ENCODE measurements at places on chromosomes 4 and X. TPM values are rescaled to one million over a fixed set of nuclear protein-coding genes. Genes with fewer than 3 reads are reported as not detected.

GCNA gene
- total RNA-seq = 1.3 TPM

ARHGEF38 gene
- not detected for total RNA-seq

STIM2 gene
- 17.4 TPM for total RNA-seq

MFSD8 gene
- 22.8 TPM for total RNA-seq

FRG2 gene
- total RNA-seq = not detected

MAGEA8 gene
- not detected for total RNA-seq

SMIM10L2A gene
- 0.42 TPM for total RNA-seq

CXorf65 gene
- not detected for total RNA-seq

DRD5 gene
- total RNA-seq = not detected

NEUROG2 gene
- total RNA-seq = not detected

PHKA1 gene
- 5.6 TPM for total RNA-seq

Data from posterior vena cava (tissue), 2 donors.